BJ (cell line): ENCODE measurements at places on chromosomes 3 and 15. TPM values are rescaled to one million over a fixed set of nuclear protein-coding genes. Genes with fewer than 3 reads are reported as not detected.

TNFSF10 gene
- 0.17 TPM in 1 of 2 replicates, not detected in the other for polyA plus RNA-seq

GRCh38 chr3:53104762-53105161 is 25.5 kb downstream of the RFT1 start:
- no peak for DNase-seq

- DNase-seq, result no peak
Measured at GRCh38 chr15:73979636-73980035, 12.5 kb downstream of the STOML1 start.

TMCO5A gene
- not detected in 2 replicates for polyA plus RNA-seq

STRIT1 gene
- not detected in 2 replicates for polyA plus RNA-seq

GRCh38 chr3:11436775-11437174 is 164.6 kb downstream of the ATG7 start:
- DNase-seq, result no peak

DNA sequence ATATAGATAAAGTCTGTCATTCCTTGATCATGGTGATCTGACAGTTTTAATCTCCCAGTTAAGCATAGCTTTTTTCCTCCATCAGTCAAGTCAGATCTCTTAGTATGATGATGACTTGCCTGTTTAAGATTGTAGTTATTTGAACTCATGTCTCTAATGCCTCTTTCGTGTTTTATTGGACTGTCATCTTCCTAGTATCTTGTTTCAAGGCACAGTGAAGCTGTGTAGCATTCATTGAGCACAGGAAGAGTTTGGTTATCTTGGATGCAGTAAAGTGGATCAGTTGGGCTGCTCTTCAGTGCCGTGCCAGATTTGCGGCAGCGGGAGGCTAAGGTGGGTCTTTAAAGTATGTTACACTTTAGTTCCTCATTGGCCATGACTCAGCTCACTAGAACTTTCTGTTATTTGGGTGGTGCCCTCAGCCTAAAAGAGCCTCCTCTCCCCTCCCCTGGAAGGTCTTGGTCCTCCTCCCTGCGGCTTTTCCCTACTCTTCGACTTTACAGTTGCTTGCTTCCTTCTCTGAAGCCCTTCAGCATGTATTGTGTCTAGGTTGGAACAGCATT is 45.7 kb upstream of the SKOR1 start:
- DNase-seq, result no peak

SQOR gene
- 40.6 and 47.5 TPM in 2 replicates for polyA plus RNA-seq

GRCh38 chr15:48899793-48900192 is 21.9 kb downstream of the EID1 start:
- no peak for DNase-seq

- DNase-seq, result no peak
Measured at GRCh38 chr3:184259878-184260723, 1.3 kb downstream of the CAMK2N2 start.

- DNase-seq, result no peak
Measured at GRCh38 chr15:91055548-91056331, 33.3 kb upstream of the VPS33B start.

- DNase-seq, result peak; percentile 0
Measured at GRCh38 chr3:94336046-94336753, 273.3 kb downstream of the NSUN3 start.

RBPMS2 gene
- polyA plus RNA-seq, result 0.45 and 0.67 TPM in 2 replicates

DNA sequence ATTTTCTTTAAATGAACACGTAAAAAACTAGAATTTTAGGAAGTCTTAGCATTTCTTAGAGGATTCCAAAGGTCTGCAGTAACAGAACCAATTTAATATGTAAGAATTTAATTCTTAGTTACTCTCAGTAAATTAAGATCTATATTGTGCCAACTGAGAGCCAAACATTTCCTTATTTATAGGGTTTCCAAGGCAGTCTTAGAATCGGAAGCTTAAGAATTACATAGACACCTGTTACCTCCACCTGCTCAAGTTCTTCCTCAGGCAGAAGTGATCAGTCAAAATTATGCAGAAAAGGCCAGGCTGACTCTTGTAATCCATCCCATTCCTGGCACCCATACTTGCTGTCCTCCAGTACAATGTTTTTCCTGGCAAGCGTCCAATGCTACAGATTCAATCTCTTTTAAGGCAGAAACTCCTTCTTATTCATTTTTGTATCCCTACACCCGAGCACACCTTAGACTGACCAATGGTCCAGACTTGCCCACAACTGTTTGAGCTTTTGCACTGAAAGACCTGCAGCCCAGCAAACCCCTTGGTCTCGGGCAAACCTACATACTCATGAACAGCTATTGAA is 64.3 kb downstream of the NCEH1 start:
- no peak for DNase-seq

GRCh38 chr3:111414531-111414930 is 127.5 kb upstream of the CD96 start:
- DNase-seq, result no peak

DNA sequence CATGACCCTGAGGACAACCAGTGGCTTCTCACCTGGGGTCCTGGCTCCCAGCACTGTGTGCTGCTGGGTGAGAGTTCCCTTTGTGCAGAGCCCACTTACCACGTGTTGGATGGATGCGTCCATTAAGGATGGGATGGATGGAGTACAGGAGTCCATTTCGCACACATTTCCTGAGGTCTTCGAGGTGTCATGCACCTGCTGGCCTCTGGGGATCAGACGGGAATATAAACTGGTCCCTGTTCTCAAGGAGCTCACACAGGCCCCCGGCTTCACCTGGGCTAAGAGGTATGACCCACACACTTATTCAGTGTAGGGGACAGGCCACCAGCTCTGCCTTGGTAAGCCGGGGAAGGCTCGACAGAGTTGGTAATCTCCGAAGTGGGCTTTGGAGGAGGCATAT is 39.5 kb downstream of the MAGEF1 start:
- DNase-seq, result no peak

DNA sequence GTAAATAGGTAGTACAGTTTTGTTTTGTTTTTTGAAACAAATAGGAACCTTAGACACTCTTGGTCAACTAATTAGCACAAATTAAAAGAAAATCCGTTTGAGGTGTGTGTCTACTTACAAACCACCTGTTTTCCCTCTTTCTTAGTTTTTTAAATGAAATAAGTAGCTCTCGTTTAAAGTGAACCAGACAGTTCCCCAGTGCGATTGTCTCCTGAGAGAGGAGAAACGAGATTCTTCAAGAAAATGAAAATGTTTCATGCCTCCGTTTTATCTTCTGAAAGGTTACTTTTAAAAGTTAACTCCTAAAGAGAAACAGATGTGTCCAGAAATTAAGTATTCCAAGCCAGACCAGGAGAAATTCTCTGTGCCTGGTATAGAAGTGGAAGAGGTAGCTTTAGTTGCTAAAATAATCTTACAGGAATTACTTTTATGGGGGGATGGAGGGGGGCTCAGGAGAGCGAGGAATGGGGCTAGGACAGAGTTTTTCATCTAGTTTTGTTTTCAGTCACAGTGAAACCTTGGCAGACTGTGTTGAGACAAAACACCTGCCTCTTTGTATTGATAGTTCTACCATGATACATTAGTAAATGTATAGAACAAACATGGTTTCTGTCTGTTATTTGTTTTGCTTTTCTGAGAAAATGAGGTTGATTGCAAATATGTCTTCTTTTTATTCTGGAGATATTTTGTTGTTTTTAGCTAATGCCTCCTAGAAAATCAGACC is 155.1 kb upstream of the CNTN4 start:
- DNase-seq, result no peak

MNS1 gene
- 0.32 and 0.58 TPM in 2 replicates for polyA plus RNA-seq

GRCh38 chr3:46427916-46428833 is 21.1 kb downstream of the CCRL2 start:
- DNase-seq, result no peak

GRCh38 chr3:149575213-149575960 is 82.4 kb downstream of the WWTR1 start:
- no peak for DNase-seq

RTP4 gene
- 0.12 and 0.16 TPM in 2 replicates for polyA plus RNA-seq

GOLGA8Q gene
- 0.32 and 0.50 TPM in 2 replicates for polyA plus RNA-seq

- DNase-seq, result no peak
Measured at GRCh38 chr3:53890726-53891475, 758 bp downstream of the SELENOK start.

GRCh38 chr15:25136119-25136518 is 181.3 kb downstream of the SNRPN start:
- DNase-seq, result no peak

DNA sequence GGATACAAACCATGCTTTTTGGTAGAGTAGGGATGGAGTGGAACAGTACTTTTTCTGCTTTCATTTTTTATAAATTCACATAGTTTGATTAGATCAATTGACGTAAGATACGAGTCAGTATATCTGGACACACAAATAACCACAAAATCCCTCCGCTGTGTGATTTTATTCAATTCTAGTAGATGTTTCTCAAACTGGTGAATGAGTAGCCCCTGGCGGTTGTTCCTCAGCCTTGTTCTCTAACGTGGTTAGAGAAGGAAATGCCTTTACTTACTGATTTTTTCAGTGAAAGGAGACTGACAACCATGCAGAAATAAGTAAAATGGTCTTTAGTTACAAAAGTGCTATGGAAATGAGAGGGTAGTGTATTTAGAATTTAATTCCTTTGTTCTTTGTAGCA is 161.0 kb downstream of the TCF12 start:
- no peak for DNase-seq

GOLGA8M gene
- 0.63 and 0.76 TPM in 2 replicates for polyA plus RNA-seq

EIF5A2 gene
- 7.8 and 11.2 TPM in 2 replicates for polyA plus RNA-seq

- no peak for DNase-seq
Measured at GRCh38 chr3:190208196-190208595, 87.5 kb upstream of the P3H2 start.

GRCh38 chr15:65666257-65666656 is 44.5 kb downstream of the SLC24A1 start:
- DNase-seq, result peak; percentile 27

TM2D3 gene
- polyA plus RNA-seq, result 34.7 and 43.8 TPM in 2 replicates

DNA sequence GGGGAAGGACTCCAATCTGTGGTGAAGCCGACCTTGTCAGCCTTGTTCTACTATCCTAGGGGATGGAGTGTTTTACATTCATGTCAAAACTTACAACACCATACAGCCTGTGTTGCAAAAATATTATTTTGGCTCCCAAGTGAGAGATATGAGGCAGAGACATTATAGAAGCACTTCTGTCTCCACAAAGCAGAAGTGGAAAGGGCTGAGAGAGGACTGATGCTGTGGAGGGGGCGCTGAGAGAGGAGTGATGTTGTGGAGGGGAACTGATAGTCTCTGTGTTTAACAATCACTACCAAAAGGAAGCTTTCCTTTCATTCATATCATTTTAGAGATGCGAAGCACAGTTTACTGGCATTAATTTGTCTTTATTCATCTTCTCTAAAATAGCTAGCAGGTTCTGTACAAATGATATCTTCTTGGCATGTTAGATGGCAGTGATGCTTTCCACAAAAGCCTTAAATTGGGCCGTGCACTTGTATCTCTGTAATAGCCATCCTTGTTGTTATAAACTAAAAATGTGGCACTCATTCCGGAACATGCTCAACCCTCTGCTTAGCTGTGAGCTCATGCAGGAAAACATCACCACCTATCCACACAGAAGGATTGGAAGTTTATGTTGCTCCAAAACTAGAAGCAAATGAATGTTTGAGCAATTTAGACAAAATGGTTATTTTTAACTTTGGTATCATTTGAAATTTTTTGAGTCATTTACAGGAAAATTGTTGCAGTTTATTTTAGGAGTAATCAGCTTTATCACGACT is 134.6 kb upstream of the TP63 start:
- DNase-seq, result no peak

DNA sequence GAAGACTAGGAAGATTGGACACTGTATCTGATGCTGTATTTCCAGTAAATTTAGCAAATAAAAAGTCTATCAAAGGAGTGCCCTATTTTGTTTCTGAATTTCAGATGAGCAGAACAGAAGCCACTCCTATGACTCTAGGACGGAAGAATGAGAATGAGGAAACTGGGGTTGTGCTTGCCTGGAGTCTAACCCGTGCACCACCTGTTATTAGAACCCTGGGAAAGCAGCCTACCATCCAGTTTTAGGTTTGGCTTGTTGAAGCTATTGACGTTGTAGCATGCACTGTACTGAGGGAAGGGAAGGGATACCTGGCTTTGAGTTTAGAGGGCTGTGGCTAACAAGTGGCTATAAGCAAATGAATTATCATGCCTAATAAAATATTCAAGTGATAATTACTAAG is 318.5 kb downstream of the SLC9A9 start:
- DNase-seq, result no peak

TUSC7 gene
- not detected in 2 replicates for polyA plus RNA-seq

DNA sequence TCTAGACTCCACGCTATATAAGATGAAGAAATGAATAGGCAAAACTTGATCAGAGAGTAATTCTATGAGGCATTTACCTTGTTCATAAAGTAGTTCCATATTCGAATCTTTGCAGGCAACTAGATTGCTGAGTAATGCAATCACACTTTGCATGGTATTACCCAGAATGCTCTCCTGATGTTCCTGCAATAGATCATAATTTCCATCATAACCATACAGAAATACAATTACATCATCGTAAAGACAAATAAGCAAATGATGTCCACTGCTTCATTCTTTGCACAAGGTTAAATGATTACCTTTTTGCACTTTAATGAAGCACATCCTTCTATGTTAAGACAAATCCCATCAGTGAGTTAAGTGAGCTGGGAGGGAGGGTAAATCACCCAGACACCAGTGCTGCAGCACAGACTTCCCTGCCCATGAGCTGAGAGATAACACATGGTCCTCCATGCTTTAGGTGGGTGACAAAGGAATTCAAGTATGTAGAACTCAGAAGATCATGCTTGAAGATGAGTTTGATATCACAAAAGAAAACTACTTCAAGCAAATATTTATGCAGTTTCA is 366.7 kb downstream of the CTNNB1 start:
- no peak for DNase-seq

TRPM1 gene
- polyA plus RNA-seq, result 0.18 and 0.44 TPM in 2 replicates

DNA sequence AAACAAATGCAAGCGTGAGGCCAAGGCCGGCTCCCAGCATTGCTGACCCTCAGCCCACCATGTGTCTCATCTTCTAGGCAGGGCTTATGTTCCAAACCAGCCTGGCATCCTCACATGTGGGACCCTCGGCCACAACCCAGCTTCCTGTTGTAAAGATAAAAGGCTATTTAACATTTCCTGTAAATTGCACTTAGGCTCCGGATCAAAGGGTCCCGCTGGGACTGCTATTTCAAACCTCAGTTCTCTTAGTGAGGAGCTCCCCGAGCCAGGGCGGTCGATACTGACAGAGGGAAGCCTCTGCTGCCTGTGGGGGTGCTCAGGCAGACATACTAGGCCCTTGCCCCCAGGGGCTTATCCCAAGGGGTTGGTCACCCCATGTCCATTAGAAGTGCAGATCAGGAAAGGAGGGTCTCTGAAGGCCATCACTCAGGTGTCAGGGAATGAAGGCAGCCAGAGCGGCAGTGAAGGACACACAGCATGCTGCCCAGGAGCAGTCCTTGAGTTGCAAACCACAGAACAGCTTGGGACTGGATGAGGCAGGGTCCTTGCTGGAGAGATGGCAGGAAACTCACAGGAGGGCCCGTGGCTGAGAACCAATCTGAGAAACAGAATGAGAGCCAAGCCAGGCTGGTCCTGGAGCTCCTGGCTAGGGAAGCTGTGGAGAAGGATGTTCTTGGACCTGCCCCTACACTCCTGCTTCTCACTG is 239.9 kb downstream of the TLE3 start:
- no peak for DNase-seq

UPK1B gene
- 0.05 TPM in 1 of 2 replicates, not detected in the other for polyA plus RNA-seq

GRCh38 chr3:88147261-88147660 is 2.5 kb upstream of the C3orf38 start:
- DNase-seq, result no peak
